ENCODE measurements at places on chromosomes 13 and 19. TPM values are rescaled to one million over a fixed set of nuclear protein-coding genes. Genes with fewer than 3 reads are reported as not detected.

The ZNF493 gene
- 8.6 TPM for total RNA-seq

The ZNF530 gene
- total RNA-seq = 1.7 TPM

The KASH5 gene
- not detected for total RNA-seq

The CDX2 gene
- total RNA-seq = not detected

The TRPM4 gene
- 14.5 TPM for total RNA-seq
